ENCODE measurements at places on chromosomes 5 and 9.

DNA sequence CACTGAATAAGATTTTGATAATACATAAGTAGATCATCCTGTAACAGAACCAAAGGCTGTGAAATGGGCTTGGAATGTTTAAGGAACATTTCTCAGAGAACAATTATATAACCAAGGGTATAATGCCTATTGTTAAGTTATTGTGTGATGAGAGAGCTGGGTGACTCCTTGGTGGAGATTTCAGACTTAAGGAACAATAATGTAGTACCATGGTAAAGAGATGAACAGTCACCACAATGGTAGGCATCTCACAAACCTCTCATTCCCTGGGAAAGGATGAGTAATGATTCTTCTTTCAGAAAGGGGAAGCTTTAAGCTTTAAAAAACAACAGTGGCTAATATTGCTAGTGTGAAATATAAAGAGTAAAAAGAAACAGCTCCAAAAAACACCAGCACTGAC lies 147.4 kb downstream of the TRIM36 start:
- DNase-seq: no peak

DNA sequence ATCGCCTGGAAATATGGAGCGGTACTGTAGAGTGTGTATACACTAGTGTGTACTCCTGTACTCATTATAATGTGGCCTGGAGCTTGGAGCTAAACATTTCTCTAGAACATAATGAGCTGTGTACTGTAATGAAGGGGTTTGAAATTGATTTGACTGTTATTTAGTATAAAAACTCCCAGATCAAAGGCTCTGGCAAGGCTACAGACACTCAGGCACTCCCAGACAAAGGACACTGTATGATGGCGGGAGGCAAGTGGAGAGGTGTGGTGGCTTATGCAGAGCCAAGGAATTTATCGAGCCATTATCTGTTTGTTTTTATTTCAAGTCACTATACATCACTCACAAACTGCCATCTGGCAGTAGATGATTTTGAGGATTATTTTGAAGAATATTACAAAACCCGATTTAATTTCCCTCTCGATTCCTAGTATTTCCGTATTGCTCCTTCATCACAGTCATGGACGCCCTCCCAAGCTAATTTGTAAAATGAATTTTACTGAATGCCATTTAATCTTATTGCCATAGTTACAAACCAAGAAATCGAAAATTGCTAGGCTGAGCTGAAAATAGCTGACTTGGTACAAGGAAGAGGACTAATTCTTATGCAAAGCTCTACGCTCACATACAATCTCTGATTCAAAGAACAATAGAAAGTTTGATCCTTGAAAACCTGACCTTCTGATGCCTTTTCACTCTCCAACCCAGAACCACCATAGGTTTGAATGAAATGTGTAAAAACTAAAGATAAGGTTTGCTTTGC lies 240.2 kb upstream of the SEMA6A start:
- DNase-seq: no peak

DNA sequence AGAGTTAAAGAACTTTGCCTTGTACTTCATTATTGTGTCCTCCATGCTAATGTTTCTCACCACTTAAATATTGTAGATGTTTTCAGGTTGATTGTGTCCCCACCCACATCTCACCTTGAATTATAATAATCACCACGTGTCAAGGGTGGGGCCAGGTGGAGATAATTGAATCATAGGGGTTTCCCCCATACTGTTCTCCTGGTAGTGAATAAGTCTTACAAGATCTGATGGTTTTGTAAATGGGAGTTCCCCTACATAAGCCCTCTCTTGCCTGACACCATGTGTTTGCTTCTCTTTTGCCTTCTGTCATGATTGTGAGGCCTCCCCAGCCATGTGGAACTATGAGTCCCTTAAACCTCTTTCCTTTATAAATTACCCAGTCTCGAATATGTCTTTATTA lies 248.3 kb downstream of the FBXL7 start:
- DNase-seq: no peak

DNA sequence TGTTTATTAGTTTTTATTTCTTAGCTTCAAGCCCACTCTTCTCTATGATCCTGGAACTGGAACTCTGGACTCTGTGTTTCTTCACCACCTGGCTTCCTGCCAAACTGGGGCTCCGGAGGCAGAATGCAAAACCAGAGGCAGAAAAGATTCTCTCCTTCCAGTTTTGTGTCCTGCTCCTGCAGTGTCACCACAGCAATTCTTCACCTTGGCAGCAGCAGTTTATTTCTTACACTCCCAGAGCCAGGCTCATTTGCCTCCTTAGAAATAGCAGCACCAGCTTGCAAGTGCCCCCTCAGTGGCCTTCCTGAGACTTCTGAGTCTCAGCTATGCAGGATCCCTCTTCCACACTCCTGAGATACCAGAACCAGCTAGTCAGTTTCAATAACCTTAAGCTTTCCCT lies 26.7 kb upstream of the CAMK4 start:
- no peak for DNase-seq

DNA sequence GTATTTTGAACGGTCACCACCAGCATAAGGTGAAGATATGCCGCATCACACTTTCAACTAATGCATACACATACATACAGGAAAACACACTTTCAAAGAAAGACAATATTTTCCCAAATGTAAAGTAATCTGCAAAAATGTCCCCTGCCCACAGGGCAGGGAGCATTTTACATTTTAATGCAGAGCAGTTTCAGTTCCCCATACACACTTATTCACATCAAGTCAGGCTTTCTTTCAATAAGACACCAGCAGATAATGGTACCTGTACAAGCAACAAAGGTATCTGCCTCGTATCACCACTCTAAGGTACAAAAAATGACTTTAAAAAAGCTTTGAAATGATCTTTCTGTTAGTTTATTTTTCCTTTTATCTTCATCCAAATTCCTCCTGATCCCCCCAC lies 247.1 kb upstream of the CCNG1 start:
- DNase-seq: no peak

DNA sequence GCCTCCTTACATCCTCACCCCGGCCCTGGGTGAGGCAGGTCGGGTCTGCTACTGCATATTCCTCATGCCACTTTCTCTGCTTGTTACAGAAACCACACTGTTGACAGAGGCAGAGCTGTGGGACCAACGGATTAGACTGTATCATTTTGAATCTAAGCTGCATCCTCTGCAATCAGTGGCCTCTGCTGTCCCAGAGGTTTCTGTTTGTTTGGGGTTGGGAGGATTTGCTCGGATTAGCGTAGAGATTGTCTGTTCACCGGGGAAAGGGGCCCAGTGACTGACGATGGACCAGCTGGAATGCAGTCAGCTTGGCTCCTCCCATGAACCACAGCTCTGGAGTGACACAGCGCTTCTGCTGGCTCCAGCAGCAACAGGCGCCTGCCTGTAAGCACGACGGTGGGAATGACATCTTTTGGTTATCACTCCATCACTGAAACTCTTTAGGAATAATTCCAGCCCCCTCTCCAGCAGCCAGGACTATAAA lies 37.3 kb upstream of the ADRA1B start:
- peak; percentile 48 for DNase-seq

DNA sequence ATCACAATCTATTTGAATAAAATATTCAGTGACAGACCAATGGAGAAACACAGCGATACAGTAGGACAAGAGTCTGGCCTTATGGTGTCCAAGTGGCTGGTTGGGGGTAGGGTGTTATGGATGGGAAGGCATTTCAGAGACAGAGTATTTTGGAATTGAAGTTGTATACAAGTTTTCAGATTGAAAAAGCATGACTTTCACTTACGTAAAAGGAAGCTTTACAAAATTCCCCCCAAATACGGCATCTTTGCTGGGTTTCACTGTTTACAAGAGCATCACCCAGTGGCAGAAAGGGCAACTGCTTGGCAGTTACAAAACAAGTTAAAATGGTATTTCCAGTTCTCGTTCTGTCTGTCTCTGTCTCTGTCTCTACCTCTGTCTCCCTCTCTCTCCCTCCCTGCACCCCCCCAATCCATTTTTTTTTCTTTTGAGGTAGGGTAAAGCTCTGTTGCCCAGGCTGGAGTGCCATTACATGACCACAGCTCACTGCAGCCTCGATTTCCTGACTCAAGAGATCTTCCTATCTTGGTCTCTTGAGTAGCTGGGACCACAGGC lies 86.2 kb downstream of the PTPN3 start:
- DNase-seq: no peak

DNA sequence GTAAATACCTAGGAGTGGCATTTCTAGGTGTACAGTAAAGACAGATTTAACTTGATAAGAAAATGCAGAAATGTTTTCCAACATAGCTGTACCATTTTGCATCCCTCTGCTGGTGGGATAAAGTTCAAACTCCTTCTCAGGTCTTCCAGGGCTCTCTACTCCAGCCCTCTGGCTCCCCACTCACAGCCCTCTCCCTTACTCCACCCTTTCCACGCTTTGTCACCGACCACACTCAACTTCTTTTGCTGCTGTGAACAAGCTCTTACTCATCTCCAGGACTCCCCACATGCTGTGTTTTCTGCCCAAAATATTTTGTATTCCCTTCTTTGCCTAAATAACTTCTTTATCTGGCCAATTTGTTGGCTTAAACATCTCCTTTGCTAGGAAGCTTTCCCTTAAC lies 90.6 kb upstream of the OSMR start:
- DNase-seq: no peak

DNA sequence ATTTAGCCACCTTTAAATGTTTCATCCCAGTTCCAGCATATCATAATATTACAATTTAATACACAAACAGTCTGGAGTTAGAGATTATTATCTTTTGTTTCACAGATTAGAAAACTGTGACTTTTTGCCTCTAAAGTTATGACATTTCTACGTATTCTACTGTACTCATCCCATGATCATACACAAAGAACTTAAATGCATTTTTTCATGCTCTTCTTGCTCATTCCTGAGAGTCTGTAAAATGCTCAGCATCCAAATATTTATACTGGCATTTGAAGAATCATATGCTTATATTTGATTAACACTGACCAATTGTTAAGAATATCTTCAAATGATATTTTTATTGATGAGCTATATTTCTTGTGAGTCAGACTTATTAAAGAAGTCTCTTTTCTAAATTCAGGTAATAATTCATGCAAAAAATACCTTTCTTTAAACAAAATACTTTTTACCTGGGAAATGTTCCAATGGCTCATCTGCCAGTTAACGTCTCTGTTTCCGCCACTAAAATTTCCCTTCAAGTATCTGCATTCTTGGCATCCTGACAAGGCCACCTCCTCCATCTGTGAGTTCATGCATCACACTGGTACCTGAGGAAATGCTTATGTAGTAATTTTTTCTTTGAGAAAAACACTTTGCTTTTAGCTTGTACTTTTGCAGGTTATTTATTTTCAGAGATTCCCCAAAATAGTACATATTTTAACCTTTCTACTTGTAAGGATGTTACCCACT lies 139.6 kb upstream of the RASA1 start:
- DNase-seq: no peak

GRCh38 chr9:101569741-101570501 lies 24.8 kb downstream of the PPP3R2 start:
- no peak for DNase-seq

DNA sequence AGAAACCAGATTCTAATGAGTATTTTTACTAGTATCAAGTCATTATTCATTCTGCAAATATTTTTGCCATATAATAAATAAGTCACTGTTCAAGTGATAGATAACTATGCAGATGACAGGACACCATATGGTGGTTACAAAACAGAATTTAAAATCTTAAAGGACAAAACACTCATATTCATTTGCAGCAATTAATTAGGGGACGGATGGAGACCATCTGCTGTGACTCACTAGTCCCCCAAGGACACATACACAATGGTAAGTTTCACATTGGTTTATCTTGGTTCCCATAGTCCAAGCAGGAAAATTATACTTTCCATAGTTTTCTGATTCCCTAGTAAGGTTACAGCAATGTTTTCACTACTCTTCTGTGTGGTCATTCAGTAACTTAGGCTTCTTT lies 28.4 kb upstream of the SPATA31C2 start:
- no peak for DNase-seq

- DNase-seq: no peak
Measured at GRCh38 chr5:89546657-89547056, 663.7 kb upstream of the MEF2C start.

DNA sequence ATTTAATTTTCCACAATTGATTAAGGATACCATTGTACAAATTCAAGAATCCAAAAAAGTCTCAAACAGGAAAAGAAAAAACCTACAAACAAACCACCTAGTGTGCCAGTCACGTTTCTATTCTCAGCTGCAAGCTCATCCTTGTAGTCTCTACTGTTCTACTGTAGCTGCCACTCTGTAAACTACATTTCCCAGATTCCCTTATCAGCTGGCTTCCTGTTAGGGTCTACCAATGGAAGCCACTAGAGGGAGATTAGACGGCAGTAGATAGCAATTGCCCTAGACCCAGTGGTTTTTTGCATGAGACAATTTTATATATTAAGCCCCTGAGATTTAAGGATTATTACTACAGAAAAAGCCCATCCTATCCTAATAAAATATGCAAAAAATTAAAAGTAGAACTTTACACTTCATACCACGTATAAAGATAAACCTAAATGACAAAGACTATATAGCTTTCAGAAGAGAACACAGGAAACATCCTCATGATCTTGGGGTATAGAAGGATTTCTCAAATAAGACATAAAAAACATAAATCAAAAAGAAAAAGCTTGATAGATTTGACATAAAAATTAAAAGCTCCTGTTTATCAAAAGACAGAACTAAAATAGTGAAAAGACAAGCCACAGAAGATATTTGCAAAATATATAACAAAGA lies 37.4 kb downstream of the P4HA2 start:
- DNase-seq: no peak

GRCh38 chr5:125232779-125233230 lies 486.4 kb upstream of the ZNF608 start:
- DNase-seq: no peak

GRCh38 chr9:137580209-137580953 lies 1.7 kb upstream of the DPH7 start:
- DNase-seq: no peak

- DNase-seq: no peak
Measured at GRCh38 chr5:149432376-149432775, 53.3 kb upstream of the IL17B start.

- DNase-seq: no peak
Measured at GRCh38 chr5:43045236-43045635, 5.1 kb upstream of the ANXA2R start.

- DNase-seq: no peak
Measured at GRCh38 chr5:172444110-172444510, 10.2 kb downstream of the SH3PXD2B start.

Measured in left colon (tissue), 2 donors.